ENCODE measurements at places on chromosomes 1 and 21. TPM values are rescaled to one million over a fixed set of nuclear protein-coding genes. Genes with fewer than 3 reads are reported as not detected.

- no peak overlapping the region for H3K4me3 ChIP-seq
- no peaks in the 10 kb centered on the region for H3K27me3 ChIP-seq
- no peak overlapping the region for H3K27ac ChIP-seq
- H3K36me3 ChIP-seq: no peaks in the 10 kb centered on the region
- DNase-seq: no peak
Observed at GRCh38 chr1:237146241-237146640, 104.3 kb downstream of the RYR2 start.

- H3K27me3 ChIP-seq: no peaks in the 10 kb centered on the region
- H3K27ac ChIP-seq: no peak overlapping the region
- no peak for DNase-seq
- no peak overlapping the region for H3K4me3 ChIP-seq
Observed at GRCh38 chr1:217273866-217274265, 357.0 kb downstream of the GPATCH2 start.

DNA sequence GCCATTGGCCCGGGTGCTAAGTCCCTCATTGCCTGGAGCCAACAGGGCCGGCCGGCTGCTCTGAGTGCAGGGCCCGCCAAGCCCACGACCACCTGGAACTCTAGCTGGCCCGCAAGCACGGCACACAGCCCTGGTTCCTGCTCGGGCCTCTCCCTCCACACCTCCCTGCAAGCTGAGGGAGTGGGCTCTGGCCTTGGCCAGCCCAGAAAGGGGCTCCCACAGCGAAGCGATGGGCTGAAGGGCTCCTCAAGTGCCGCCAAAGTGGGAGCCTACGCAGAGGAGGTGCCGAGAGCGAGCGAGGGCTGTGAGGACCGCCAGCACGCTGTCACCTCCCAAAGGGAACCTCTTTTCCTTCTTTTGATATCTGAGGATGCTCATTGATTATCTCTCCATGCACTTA, 283.4 kb downstream of the PRDM2 start:
- H3K27me3 ChIP-seq: no peaks in the 10 kb centered on the region
- DNase-seq: no peak
- no peak overlapping the region for H3K4me3 ChIP-seq
- no peak overlapping the region for H3K27ac ChIP-seq

- H3K4me1 ChIP-seq: peaks cover 33% of the 10 kb centered on the region
- H3K27ac ChIP-seq: no peak overlapping the region
- no peak for DNase-seq
- no peaks in the 10 kb centered on the region for H3K36me3 ChIP-seq
Observed at GRCh38 chr1:34162852-34163766, 1.9 kb downstream of the CSMD2 start.

- no peak overlapping the region for H3K4me3 ChIP-seq
- H3K4me1 ChIP-seq: no peaks in the 10 kb centered on the region
- H3K27me3 ChIP-seq: no peaks in the 10 kb centered on the region
- DNase-seq: no peak
- no peak overlapping the region for H3K27ac ChIP-seq
Observed at GRCh38 chr1:232936941-232937340, 13.5 kb upstream of the NTPCR start.

- H3K4me3 ChIP-seq: peak overlapping the region; percentile 25
- H3K27me3 ChIP-seq: no peaks in the 10 kb centered on the region
- peak overlapping the region; percentile 96 for H3K27ac ChIP-seq
- H3K4me1 ChIP-seq: peaks cover 92% of the 10 kb centered on the region
- no peaks in the 10 kb centered on the region for H3K36me3 ChIP-seq
Observed at GRCh38 chr1:27571439-27572018, 32.4 kb downstream of the AHDC1 start.

- H3K36me3 ChIP-seq: no peaks in the 10 kb centered on the region
- no peaks in the 10 kb centered on the region for H3K27me3 ChIP-seq
- H3K4me3 ChIP-seq: no peak overlapping the region
- H3K27ac ChIP-seq: no peak overlapping the region
Observed at GRCh38 chr1:37561133-37562132, 4.7 kb downstream of the DNALI1 start.

GRCh38 chr1:163772246-163772645, 450.5 kb downstream of the NUF2 start:
- DNase-seq: no peak
- no peaks in the 10 kb centered on the region for H3K27me3 ChIP-seq
- H3K27ac ChIP-seq: no peak overlapping the region
- peaks cover 11% of the 10 kb centered on the region for H3K4me1 ChIP-seq
- no peak overlapping the region for H3K4me3 ChIP-seq

GRCh38 chr21:34205811-34206571, 132.6 kb downstream of the MRPS6 start:
- H3K36me3 ChIP-seq: no peaks in the 10 kb centered on the region
- H3K27me3 ChIP-seq: no peaks in the 10 kb centered on the region
- no peak overlapping the region for H3K4me3 ChIP-seq
- peaks cover 35% of the 10 kb centered on the region for H3K4me1 ChIP-seq
- H3K27ac ChIP-seq: no peak overlapping the region

GRCh38 chr1:184260382-184260781, 126.4 kb upstream of the C1orf21 start:
- H3K4me3 ChIP-seq: no peak overlapping the region
- no peak for DNase-seq
- no peaks in the 10 kb centered on the region for H3K27me3 ChIP-seq
- H3K27ac ChIP-seq: no peak overlapping the region
- no peaks in the 10 kb centered on the region for H3K4me1 ChIP-seq
- H3K36me3 ChIP-seq: no peaks in the 10 kb centered on the region

DNA sequence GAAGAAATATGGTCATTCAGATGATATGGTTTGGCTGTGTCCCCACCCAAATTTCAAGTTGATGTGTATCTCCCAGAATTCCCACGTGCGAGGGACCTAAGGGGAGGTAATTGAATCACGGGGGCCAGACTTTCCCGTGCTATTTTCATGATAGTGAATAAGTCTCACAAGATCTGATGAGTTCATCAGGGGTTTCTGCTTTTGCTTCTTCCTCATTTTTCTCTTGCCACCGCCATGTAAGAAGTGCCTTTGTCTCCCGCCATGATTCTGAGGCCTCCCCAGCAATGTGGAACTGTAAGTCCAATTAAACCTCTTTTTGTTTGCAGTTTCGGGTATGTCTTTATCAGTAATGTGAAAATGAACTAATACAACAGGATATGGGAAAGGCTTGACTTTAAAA, 1.4 kb upstream of the DPM3 start:
- no peak for DNase-seq
- no peaks in the 10 kb centered on the region for H3K27me3 ChIP-seq
- H3K4me3 ChIP-seq: no peak overlapping the region
- H3K27ac ChIP-seq: no peak overlapping the region
- H3K4me1 ChIP-seq: peaks cover 28% of the 10 kb centered on the region
- no peaks in the 10 kb centered on the region for H3K36me3 ChIP-seq

Gene C1QTNF12
- not detected for total RNA-seq

Gene C1orf210
- total RNA-seq: 2.2 TPM

Gene RUNX1
- 62.1 TPM for total RNA-seq

Gene PTGFR
- 4.4 TPM for total RNA-seq
